Erythroblast (primary cell): ENCODE measurements at places on chromosomes 13 and 19.

DNA sequence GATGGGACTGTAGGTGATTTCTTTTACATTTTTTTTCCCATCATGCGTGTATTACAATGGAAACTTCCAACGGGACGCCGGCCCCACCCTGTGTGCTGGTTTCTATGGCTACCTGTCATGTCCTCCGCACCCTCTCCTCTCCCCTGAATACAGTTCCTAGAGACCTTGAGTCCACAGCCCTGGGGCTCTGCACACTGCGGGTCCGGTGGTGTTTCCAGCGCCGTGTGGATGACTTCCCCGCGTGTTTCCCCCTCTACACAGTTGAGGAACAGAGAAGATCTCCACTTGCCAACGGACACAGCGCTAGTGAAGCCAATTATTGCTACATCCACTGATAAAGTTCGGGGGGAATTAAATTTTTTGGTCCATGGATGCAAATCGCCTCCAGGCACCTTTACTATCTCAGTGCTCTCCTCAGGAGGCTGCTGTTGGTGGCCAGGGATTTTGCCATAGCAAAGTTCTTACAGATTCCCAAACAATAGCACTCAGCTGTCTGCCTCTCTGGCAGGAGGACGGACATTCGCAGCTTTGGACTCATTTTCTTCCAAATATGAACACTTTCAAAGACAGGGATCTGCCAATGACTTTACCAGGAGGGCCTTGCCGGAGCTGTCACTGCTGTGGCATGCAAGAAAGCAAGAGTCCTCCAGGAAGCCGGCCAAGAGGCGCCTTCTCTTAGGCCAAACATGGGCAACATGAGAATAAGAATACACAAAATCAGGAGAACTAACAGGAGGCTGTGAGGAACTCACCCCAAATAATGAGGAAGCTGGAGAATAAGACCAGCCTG is 39.3 kb upstream of the GAS6 start:
- no peak for DNase-seq

- DNase-seq: no peak
These were observed 176.7 kb upstream of the RNF113B start for GRCh38 chr13:98353750-98354149.

GRCh38 chr19:42433503-42434260 is 6.5 kb upstream of the LIPE start:
- DNase-seq: peak; percentile 76

DNA sequence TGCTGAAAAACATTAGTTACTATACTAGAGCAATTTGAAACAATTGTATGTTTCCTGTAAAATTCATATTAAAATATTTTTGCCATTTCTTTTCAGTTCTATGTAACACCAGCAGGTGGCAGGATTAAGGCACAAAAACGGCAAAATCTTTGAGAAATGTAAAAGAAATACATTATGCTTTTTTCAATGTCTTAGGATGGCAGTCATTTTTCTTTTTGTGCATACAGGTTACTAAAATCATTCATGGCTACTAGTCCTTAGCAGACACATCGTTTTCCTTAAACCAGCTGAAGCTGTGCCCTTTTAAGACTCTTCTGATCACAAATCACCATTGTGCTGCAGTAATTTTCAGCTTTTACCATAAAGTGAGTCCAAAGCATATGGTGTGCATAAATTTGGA is 800.7 kb upstream of the SLITRK5 start:
- DNase-seq: peak; percentile 15

- no peak for DNase-seq
These were observed 50.9 kb upstream of the C13orf46 start for GRCh38 chr13:114024603-114025404.

- no peak for DNase-seq
These were observed 67.5 kb downstream of the POSTN start for GRCh38 chr13:37531049-37531448.

DNA sequence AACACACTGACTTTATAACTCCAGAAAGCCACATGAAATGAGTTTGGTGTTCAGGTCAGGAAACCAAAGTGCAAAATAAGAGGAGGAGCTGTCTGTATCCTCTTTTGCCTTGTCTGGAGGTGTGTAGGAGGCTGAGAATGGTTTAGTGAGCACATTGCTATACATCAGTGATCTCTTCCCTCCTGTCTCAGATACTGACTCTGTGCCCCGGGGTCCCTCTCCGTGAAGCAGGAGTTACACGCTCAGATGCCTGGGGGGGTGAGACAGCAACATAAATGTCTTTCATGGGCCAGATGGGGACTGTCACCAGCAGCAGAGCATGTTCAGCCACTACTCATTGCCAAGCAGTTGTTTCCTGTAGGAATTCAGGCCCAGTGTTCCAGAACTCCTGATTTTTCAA is 285.4 kb downstream of the ATP8A2 start:
- DNase-seq: no peak

DNA sequence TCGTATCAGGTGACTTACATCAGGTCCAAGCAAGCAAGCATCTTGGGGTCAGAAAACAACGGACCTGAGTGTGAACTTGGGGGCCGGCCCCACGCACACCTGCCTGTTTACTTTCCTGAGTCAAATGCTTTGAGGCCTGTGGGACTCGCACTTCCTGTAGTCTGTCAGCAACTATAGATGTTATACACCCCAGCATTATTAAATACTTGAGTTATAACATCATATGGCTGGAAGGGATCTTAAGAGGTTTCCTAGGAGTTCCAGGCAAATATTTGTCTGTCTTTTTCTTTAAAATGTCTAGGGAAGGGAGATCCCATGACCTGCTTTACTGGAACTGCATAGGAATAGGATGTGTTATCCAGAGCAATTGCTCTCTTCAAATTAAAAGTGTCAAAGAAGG is 280.6 kb downstream of the SHISA2 start:
- DNase-seq: no peak

- DNase-seq: no peak
These were observed 42.0 kb downstream of the DCLK1 start for GRCh38 chr13:36089130-36089647.

DNA sequence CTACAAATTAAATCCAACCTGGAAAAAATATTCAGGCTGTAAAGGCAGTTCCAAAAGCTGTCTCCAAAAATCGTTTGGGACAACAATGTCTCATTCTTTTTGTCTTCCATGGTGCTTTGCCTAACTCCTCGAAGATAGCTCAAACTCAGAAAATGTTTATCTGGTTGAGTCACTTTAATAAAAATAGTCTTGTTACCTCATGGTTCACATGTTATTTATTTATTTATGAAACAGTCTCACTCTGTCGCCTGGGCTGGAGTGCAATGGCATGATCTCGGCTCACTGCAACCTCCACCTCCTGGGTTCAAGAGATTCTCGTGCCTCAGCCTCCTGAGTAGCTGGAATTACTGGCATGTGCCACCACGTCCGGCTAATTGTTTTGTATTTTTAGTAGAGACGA is 4.9 kb upstream of the BRD4 start:
- no peak for DNase-seq

- no peak for DNase-seq
These were observed 11.7 kb downstream of the KCNRG start for GRCh38 chr13:50026788-50027473.

- no peak for DNase-seq
These were observed 930 bp upstream of the FBN3 start for GRCh38 chr19:8150178-8150865.

- DNase-seq: no peak
These were observed 523.4 kb downstream of the FGF9 start for GRCh38 chr13:22194106-22194805.

GRCh38 chr19:13965926-13966683 is 13.8 kb downstream of the DCAF15 start:
- no peak for DNase-seq

DNA sequence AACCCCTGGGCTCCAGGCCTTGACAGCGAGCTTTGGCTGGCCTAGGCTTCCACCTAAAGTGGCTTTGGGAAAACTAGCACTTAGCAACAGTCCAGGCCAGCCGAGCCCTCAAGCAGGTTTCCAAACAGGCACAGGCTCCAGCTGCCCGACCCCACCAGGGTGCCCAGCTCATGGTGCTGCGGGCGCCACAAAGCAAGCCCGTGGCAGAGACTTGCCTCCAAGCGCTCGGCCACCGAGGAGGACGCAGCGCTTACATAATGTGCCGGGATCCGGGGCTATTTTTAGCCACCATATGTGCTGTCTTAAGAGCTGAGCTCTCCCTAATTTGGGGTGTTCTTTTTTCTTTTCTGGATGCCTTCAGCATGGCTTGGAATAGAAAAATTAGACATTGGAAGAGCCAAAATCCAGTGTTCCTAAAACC is 56.1 kb upstream of the F7 start:
- DNase-seq: no peak

DNA sequence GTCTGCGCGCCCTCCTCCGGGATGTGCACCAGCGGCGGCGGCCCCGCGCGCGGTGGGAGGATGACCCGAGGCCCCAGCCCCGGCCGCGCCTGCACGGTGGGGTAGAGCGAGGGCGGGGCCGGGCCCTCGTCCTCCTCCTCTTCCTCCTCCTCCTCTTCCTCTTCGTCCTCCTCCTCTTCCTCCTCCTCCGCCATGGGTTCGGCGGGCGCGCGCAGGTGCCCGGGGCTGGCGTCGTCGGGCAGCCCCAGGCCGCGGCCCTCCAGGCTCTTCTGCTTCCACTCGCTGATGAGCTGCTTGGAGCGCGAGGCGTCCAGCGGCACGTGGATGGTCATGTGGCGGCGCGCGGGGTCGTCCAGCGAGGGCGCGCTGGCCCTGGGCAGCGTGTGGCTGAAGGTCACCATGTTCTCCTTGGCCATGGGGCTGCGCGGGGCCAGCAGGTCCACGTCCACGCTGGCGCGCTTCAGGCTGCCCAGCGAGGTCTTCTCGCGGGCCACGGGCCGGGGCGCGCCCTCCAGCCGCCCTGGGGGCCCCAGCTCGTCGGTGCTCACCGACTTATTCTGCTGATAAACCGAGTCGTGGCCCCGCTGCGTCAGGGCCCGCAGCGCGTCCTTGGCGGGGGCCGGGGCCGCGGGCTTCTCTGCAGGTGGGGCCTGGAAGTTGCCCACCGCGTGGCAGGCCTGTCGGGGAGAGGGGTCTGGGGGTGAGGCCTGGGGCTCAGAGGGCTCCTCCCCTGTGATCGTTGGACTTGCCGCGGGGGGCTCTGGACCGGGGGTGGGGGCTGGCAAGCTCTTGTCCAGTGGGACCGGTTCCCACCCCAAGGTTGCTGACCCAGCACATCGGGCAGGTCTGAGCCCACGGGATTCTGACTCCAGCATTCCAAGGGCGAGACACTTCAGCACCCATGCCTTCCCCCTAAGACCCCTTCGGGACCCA is 8.3 kb downstream of the PLPPR3 start:
- DNase-seq: no peak

GRCh38 chr19:31334101-31334848 is 15.0 kb downstream of the TSHZ3 start:
- no peak for DNase-seq

GRCh38 chr19:31264041-31264778 is 85.0 kb downstream of the TSHZ3 start:
- no peak for DNase-seq

GRCh38 chr13:44158881-44159632 is 214.6 kb upstream of the SERP2 start:
- DNase-seq: no peak

- DNase-seq: no peak
These were observed 312.7 kb downstream of the ATP8A2 start for GRCh38 chr13:25684491-25684890.

DNA sequence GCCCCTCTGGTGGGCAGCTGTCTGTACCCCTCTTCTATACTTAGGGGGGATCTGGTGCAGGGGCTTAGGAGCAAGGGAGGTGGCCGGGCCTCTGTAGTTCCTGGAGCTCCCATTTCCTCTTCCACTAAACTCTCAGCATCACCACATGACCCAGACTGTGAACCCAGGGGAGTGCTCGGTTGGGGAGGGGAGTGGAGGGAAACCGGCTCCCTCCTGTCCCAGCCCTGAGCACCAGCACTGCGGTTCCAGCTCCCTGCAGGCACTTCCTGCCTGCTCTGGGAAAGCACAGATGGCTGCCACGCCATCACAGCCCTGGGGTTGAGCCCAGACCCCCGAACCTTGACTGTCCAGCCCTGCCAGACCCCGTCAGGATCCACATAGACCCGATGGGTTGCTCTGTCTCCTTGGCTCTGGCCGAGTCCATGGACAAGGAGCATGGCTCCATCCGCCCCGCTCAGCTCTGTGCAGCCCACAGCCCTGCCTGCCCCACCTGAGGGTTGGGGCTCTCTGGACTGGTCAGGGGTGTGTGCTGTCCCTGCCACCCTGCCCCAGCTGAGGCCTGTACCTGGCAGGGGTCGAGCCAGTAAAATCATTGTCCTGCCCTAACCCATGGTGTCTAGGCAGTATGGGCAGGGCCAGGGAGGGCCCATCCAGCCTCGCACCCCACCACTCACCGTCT is 36.0 kb upstream of the SLC7A10 start:
- no peak for DNase-seq

DNA sequence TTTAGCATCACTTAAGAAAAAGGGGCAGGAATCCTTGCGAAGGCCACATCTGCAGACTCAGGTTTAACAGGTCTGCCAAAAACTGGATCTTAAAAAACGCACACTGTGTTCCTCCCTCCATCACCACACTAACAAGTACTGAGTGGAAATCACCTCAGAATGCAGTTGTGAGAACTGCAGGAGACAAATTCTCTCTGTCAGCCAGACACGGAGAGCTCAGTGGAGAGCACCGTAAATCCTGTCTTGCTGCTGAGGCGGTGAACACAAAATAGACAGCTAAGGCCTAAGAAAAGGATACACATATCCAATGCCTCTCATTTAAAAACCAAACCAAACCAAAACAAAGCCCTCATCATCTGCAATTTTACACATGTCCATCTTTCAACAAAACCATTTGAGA is 1287.6 kb downstream of the EFNB2 start:
- no peak for DNase-seq

DNA sequence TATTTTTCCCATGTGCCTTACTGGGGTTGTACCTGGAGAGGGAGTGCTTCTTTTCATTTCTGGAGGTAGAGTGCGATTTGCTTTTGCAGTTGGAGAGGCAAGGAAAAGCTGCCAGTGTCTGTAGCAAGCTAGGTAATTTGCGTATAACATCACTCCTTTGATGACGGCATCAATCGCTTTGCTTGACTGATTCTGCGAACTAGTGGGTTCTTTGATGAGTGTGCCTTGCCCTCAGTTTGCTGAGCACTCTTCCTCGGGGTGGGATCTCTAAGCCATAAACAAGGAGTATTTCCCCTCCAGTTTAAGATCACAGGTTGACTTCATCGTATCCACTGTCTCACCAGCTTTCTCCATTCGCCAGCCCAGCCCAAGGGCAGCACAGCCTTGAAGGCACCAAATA is 344.5 kb downstream of the KCNRG start:
- DNase-seq: no peak

DNA sequence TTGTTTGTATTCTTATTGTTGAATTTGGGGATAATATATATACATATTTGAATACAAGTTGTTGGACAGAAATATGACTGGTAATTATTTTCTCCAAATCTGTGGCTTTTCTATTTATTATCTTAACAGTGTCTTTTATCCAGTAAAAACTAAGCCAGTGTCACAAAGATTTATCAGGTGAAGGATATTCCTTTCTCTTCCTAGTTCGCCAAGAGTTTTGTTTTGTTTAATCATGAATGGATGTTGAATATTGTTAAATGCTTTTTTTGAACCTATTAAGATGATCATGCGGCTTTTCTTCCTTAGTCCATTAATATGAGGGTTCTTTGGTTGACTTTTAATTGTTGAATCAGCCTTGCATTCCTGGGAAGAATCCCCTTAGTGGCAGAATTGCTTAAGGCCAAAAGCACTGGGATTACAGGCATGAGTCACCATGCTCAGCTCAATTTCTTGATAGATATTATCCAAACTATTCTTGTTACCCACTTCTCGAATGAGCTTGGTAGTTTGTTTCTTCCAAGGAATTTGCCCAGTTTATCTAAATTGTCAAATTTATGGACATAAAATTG is 53.3 kb downstream of the TEX26 start:
- DNase-seq: no peak
